ENCODE measurements at places on chromosomes 7 and 10.

DNA sequence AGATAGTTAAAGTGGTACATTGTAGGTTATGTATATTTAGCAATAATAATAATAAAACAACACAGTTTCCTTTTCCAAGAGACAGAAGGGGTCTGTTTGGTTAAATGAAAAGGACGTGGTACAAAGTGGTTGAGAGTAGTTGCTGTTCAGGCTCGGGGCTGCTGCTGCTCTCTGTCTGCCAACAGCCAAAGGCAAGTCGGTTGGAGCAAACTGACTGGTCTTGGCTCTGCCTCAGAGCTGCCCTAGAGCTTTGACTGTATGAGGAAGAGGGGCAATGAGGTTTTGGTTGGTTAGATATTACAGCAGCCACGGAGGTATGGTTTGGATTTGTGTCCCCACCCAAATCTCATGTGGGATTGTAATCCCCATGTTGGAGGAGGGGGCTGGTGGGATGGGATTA, 95.3 kb downstream of the CACNB2 start:
- no peak for DNase-seq

DNA sequence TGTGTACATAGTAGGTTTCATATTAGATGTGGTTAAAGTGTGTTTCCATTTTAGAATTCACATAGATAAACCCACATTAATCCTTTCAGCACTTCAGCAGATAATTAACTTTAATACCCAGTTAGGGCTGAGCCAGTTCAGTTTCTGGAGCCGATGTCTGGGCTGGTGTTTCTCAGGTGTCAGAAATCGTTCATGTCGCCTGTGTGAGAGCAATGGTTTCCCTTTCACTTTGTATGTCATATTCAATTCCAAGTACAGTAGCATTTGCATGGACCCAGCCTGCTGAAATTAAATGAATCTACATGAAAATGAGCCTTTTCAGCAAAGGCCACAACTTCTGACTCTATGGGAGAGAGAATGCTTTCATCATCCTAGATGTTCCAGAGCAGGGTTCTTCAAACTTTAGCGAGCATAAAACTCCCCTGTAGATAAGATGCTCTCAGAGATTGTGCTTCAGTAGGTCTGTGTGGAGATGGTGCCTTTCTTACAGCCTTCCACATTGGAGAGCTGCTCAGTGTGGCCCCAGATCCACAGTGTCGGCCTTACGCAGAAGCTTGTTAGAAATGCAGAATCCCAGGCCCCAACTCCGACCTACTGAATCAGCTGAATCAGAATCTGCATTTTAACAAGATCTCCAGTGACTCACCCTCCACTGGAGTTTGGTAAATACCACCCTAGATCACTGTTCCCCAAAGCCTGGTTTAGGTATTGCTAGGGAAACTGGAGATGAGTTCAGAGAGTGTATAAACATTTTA, 19.6 kb downstream of the WIPF3 start:
- no peak for DNase-seq

- no peak for DNase-seq
Measured at GRCh38 chr10:11135709-11136108, 118.0 kb downstream of the CELF2 start.

GRCh38 chr7:101910991-101911799, 93.8 kb downstream of the CUX1 start:
- no peak for DNase-seq

DNA sequence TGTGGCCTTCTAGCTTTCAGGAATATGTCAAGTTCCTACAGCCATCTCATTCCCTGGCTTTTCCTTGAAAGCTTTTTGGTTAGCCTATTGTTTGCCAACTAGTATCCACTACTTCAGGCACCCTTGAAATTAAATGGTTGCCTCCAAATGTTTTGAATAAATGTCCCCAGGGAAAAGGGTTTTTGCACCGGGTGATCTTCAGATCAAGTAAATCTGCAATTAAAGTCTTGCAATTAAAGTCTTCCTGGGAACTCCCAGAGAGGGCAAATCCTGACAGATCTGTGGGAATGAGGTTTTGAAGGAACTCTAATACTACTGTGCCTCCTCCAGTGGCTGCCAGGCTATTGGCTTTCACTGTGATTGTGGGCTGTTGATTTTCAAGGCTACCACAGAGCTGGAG, 17.7 kb upstream of the ZNRF2 start:
- no peak for DNase-seq

GRCh38 chr10:11004144-11005077, 13.3 kb upstream of the CELF2 start:
- no peak for DNase-seq

DNA sequence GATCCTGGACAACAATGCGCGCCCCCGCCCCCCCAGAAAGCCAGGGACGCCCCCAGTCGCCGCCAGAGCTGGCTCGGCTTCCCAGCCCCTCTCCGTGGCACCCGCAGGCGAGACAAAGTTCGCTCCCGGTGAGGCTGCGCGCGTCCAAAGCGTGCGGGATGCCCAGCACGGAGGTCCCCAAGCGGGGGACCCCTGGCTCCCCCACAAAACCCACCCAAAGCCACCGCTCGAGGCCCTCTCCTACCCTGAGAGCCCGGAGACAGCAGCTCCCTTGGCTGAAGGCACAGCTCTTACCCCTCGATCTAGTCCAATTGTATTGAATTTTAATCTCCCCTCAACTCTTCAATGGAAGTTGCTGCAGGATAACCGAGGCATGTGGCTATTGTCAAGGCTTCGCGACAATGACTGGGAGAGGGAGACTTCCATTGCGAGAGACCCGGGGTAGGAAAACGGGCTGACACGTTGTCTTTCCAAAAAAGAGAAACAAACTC, 305.3 kb downstream of the PRPF18 start:
- no peak for DNase-seq

GRCh38 chr10:98696516-98696915, 249.8 kb upstream of the HPS1 start:
- DNase-seq = no peak

DNA sequence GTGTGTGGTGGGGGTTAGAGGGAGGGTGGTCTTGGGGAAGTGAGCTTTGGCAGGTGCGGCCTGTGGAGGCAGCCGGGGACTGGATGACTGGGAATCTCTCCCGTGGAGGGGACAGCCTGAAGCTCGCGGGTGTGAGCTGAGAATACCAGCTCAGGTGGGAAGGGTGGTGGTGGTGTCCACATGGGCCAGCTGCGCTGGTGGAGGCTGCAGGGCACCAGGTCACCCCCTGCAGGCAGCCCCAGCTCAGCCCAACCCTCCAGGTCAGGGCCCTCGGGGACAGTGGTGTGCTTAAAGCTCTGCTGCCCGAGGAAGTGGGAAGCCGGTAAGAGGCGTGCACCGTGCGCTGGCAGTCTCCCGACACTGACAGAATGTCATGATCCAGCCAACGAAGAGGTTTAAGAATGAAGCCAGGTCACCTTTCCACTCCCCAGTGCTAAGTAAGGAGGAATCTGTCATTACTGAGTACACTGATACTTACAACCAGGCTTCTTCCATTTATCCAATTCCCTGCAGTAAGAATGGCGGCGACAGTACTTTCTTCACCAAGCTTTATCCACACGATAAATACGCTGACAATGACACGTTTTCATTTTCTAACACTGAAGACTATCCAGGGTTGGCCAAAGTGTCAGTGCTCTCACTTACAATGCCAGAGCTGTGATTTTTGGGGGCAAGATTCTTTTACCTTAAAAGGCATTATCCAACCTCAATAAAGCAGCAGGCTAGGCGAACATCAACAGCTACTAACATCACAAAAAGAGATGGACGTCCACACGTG, 20.4 kb downstream of the BRI3 start:
- DNase-seq = no peak

GRCh38 chr7:86914551-86914950, 144.9 kb downstream of the ELAPOR2 start:
- no peak for DNase-seq

DNA sequence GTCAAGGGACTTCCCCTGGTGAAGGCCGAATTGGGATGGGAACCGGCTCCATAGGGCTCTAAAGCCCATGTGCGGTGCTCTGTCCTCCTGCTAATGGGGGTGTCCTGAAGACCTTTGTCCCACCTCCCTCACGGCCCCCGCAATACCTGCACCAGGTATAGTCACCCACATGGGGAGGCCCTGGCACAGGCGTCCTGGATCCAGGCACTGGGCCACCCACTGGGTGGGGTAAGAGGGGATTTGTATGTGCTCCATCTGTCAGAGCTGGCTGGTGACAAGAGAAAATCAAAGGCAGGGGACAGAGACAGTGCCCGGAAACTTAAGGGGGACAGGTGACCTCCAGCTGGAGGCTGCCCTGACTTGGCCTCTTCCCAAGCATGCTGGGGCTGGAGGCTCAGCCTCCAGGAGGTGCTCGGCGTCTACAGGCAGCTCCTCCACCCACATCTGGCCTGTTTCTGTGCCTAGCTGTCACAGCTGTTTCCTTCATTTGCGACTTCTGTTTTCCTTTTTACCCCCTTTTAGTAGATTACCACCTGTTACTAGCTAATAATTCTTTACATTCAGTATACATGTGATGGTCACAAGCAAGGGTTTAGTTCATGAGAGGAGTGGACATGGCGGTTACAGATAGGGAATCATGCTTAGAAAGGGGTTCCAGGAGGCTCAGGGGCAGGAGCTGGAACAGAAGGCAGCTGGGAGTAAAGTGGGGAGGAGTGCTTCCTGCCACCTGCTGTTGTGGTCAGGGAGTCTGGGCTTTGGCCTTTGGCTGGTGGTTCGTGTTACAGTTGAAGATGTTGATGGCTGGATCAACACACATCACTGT, 2.3 kb upstream of the CUZD1 start:
- no peak for DNase-seq

- peak; percentile 39 for DNase-seq
Measured at GRCh38 chr7:2632733-2633537, 1.1 kb downstream of the TTYH3 start.

- no peak for DNase-seq
Measured at GRCh38 chr7:1247527-1248041, 14.9 kb downstream of the UNCX start.

GRCh38 chr7:135828604-135829003, 80.0 kb upstream of the FAM180A start:
- no peak for DNase-seq

- no peak for DNase-seq
Measured at GRCh38 chr7:53642361-53642760, 606.9 kb downstream of the POM121L12 start.

- DNase-seq = no peak
Measured at GRCh38 chr10:122323941-122324675, 50.4 kb upstream of the PLEKHA1 start.

All from stimulated activated CD4-positive, alpha-beta T cell treated with anti-CD3 and anti-CD28 coated beads, TNF-alpha, amount 100 ng/mL, for 1 hour (primary cell).